Fibroblast of mammary gland (primary cell): ENCODE measurements at places on chromosomes 6 and 20.
A peak's percentile ranks its signal among the peaks of the same experiment; 100 is the strongest.

DNA sequence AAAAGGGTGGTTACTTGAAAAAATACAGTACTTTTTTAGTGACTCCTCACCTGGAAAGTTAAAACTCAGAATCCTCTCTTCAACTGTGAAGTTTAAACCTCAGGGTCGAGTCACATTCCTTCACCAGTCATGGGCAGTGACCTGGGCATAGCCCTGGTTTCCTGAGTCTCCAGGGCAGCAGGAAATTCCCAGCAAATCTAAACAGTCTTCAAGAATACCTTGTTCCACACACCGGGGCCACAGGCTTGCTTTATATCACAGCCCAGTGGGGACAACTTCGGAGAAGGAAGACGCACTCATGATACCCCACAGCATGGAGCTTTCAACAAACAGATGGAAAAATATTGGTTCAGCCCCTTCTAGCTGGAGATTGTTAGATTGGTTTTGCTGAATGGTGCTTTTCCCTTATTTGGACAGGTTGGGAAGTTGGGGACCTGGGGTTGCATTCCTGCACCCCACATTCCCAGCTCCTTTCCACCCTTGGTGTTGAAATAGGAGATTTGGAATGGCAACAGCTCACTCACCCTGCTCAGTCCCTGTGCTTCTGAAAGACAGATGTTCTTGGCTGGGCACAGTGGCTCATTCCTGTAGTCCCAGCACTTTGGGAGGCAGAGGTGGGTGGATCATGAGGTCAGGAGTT is 113.0 kb upstream of the TMEM170B start:
- no peak for DNase-seq

- DNase-seq: peak; percentile 64
These were observed 30.6 kb downstream of the SPINT4 start for GRCh38 chr20:45752746-45753145.

DNA sequence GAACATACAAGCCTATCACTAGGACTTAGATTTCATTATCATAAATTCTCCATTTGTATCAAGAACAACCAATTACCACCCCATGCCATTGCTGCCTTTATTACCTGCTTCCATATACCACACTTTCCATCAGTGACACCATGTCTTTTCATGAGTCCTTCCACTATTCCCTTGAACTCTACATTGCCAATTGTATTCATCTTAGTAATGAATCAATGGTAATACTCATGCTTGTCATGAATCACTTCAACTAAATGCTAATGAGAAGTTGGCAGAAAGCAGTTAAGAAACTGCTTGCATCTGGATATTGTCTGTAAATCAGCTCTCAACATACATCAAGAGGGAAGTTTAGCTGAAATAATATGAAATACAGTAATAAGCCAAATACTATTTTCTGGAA is 61.2 kb upstream of the RNF217 start:
- peak; percentile 28 for DNase-seq

- no peak for DNase-seq
These were observed 189.6 kb downstream of the MYLK4 start for GRCh38 chr6:2560917-2561698.

- DNase-seq: peak; percentile 31
These were observed 16.2 kb upstream of the CLDN20 start for GRCh38 chr6:155247618-155248007.

DNA sequence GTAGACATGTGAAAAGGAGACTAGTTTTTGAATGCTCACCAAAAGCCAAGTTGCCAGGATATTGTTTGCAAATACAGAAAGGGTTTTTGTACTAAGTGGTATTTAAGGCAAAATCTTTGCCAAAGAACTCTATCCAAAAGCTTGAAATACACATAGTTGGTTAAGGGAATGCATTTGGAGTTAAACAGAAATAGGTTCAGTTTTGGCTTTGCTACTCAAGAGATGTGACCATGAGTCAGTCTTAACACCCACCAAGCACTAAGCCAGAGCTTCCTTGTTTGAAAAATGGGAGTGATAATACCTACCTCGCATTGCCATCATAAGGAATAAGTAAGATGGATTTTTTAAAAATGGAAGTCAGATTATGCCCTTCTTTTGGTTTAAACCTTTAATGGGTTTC is 191.7 kb upstream of the LAMP5 start:
- DNase-seq: no peak

DNA sequence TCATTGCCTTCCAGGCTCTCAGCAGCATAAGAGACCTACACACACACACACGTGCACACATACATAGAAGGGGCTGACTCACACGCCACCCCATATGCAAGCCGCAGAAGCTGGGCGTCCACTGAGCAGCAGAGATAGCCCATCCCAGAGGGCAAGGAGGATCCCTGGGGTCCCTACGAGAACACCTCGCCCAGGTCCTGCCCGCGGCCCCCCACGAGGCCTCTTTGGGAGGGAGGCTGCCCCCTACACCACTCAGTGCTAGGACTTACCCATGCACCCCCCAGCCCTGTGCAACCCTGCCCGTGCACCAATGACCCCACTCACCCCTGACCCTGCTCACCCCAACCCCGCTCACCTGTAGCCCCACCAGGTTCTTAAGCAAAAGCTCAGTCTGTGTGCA is 20.6 kb upstream of the NTSR1 start:
- no peak for DNase-seq
